ENCODE measurements at places on chromosomes 4 and X.

DNA sequence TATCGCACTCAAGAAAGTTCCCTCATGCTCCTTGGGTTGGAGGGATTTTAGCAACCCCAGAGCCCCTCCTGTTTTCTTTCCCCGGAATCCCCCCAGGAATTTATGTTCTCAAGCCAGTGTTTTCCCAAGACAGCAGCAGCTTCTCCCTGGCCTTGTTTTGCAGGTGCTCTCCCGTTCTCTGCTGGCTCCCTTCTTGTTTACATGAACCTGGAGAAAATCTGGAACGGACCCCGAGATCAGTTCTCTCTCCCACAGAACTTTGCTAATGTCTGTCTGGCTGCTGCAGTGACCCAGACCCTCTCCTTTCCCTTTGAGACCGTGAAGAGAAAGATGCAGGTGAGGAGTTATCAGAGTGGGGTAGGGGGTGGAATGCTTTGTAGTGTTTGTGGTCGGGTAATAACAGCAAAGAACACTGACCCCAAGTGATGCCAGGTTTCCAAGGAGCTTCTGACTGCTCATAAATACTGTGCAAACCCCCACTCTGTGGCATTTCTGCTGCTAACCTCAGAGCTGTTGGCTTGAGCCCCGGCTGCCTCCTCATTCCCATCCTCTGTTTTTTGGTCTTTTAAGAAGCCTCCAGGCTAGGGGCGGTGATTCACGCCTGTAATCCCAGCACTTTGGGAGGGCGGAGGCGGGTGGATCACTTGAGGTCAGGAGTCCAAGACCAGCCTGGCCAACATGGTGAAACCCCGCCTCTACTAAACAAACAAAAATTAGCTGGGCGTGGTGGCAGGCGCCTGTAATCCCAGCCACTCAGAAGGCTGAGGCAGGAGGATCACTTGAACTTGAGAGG lies 11.1 kb downstream of the SLC25A43 start:
- no peak for DNase-seq

DNA sequence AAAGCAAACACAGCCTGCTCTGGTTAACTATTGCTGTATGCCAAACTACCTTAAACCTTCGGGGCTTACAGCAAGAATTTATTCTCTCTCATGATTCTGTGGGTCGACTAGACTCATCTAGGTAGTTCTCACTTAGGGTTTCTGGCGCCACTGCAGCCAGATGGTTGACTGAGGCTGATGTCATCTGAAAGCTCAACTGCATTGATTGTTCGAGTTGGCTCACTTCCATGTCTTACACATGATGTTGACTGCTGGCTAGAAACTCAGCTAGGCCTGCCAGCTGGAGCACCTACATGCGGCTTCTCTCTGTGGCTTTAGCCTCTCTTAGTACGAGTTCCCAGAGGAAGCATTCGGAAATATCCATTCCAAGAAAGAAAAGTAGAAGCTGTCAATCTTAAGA lies 103.2 kb downstream of the SRPX start:
- no peak for DNase-seq

GRCh38 chr4:72938516-72938915 lies 131.0 kb downstream of the COX18 start:
- DNase-seq, result no peak

DNA sequence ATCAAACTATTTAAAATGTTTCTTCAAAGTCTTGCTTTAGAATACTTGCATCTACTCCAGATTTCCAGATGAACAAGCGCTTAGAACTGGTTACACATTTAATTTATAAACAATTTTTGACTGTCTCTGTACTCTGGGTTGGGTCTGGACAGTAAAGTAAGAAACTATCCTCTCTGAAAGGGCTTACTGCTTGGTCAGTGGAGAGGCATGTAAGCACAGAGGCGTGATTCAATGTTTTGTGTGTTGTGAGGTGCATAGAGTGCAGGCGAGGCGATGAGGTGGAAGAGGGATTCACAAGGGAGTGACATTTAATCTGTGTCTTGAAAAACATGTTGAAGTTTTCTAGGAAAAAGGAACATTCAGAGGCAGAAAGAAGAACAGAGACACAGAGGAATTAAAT lies 231.4 kb downstream of the VEGFC start:
- no peak for DNase-seq

DNA sequence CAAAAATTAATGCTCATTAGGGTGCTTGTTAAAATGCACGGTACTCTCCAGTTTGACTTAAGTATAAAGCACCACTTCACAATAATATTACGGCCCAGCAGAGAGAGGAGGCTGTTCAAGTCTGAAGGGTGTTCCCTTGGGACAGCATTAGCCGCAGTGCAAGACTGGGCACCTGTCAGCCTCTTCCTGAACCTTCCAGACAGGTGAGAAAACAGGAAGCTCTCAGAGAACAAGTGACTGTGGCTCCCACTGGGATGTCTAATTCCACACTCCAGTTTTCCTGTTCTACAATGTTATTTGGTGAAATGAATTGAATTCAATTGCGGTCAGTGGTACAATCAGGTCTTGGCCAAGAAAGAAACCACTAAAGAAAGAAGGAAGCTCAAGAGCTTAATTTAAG lies 414.4 kb downstream of the SMARCA1 start:
- DNase-seq, result no peak

- DNase-seq, result peak; percentile 13
Observed at GRCh38 chr4:3783693-3784306, 17.6 kb downstream of the ADRA2C start.

DNA sequence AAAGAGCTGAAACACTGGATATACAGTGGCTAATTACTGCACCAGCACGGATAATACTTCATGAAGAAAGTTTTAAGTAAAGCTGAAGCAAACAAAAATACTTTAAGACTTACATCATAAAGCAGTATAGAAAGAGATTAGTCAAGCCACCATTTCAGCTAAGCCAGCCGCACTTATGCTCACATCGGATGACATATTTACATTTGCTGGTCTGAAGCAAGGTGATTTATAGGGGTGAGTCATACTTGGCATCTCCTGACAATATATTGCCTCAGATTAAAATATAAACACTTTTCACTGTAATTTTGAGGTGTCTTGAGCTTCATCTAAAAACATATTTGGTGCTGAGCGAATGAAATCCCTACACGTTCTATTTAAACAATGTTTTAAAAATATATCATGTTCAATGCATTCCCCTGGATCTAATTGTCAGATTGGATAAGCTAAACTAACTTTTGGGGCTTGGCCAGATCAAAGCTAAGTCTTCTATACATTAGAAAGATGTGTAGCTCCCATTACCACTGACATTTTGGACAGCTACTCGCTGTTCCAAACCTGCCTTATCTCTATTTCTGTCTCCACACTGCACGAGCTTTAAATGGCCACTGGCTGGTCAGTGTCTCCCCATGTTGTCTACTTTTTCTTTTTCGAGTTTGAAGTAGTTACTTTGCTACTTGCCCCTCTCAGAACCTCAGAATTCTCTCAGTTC lies 103.2 kb downstream of the VCX2 start:
- no peak for DNase-seq

Data from activated naive CD8-positive, alpha-beta T cell treated with anti-CD3 and anti-CD28 coated beads for 36 hours (primary cell).